Stimulated activated naive CD8-positive, alpha-beta T cell treated with anti-CD3 and anti-CD28 coated beads, Interleukin-15, amount 100 ng/mL, for 72 hours (primary cell): ENCODE measurements at places on chromosomes 5 and 9.

DNA sequence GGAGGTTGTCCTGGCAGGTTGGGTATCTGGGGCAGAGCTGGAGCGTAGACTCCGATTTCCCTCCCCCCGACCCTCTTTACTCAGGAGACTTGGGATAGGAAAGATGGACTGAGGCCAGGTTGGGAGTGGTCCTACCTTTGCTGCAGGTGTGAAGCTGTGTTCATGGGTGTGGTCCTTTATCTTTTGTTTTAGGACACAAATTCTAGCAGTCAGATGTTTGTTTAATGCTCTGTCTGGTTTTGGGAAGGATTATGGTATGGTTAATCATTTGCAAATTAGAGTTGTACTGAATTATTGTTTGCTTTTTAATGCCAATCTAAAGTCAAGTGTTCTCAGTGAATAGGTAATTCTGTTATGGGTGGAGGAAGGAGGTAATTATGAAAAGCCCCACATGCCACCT lies 14.1 kb upstream of the FAM120AOS start:
- no peak for DNase-seq

- no peak for DNase-seq
Measured at GRCh38 chr9:130981002-130981755, 27.8 kb upstream of the LAMC3 start.

DNA sequence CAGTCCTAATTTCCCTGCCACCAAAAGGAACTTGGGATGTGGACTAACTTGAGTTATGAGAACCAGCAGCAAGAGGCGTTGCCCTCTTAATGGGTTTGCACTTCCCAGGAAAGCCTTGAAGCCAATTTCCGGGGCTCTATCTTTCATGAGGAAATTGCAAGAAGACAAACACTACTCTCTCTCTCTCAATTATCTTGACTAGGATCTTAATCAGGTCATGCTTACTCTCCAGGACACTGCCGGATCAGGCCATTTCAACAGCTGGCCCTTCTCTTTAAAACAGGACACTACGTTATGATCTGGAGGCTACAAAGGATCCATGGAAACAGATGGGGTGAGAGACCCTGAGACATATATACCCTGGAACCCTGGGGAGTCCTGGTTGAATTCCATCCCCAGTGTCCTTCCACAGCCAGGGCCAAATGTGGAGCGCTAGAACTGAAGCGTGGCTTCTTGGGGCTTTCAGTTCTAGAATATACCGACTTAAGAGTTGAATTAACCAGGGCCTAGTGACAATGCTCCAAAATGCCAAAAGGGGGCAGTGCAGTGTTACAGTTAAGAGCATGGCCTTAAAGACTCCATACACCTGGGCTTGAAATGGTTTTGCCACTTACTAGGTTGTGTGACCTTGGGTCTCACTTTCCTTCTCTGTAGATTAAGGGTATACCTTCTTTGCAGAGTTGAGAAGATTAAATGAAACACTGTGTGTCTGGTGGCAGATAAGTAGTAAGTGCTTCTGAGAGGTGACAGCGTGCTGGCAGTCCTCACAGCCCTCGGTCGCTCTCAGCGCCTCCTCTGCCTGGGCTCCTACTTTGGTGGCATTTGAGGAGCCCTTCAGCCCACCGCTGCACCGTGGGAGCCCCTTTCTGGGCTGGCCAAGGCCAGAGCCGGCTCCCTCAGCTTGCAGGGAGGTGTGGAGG lies 21.1 kb downstream of the FAM219A start:
- peak; percentile 59 for DNase-seq

DNA sequence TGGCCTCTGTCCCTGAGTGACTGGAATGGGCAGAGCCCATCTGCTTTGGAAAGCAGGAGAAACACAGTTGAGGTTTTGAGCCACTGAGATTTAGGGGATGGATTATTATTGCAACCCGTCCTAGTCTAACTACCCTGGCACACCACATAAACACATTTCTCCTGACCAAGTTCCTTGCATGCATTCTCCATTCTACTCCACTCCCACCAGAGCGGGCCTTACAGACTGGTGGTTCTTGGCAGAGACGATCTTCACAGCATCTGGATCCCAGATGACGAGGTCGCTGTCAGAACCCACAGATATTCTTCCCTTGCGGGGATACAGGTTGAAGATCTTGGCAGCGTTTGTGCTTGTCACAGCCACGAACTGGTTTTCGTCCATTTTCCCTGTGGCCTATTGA lies 111.0 kb downstream of the DPYSL3 start:
- DNase-seq: no peak

DNA sequence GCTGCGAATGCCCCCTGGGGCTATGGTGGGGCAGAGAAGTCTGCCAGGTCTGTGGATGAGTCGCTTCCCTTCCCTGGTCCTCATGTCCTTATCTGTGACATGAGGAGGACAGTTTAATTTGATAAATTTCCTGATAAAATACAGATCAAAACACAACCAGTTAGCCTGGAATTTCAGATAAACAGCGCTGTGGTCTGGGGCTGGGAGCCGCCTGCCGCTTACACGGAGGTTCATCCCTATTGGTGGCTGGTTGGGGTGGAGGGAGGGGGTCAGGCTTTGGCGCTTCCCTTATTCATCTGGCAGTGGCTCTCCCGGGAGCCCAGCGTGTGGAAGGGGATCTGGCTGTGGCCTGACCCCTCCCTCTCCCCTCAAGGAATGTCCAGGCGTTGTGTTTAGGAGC lies 17.9 kb downstream of the CRB2 start:
- DNase-seq: no peak

DNA sequence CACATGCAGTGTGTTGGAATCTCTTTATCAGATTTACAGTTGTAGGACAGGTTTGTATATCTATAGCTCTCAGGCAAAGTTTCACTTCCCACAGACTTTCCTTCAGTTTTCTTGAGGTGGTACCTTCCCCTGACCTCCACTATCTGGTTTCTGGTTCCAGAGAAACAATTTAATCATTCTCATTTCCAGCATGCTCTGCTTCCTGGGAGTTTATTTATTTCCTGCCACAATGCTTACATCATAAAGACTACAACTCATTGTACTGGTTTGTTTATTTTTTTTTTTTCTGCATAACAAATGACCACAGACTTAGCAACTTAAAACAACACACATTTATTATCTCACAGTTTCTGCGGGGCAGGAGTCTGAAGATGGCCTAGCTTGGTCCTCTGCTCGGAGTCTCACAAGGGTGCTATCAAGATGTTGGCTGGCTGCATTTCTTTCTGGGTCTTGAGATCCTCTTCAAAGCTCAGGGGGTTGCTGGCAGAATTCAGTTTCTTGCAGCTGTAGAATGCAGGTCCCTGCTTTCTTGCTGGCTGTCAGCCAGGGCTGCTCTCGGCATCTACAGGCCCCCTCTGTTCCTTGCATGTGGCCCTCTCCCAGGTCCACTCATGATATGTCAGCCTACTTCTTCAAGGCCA lies 247.7 kb downstream of the ENC1 start:
- DNase-seq: no peak

- DNase-seq: no peak
Measured at GRCh38 chr9:136679431-136679941, 7.8 kb downstream of the AGPAT2 start.

DNA sequence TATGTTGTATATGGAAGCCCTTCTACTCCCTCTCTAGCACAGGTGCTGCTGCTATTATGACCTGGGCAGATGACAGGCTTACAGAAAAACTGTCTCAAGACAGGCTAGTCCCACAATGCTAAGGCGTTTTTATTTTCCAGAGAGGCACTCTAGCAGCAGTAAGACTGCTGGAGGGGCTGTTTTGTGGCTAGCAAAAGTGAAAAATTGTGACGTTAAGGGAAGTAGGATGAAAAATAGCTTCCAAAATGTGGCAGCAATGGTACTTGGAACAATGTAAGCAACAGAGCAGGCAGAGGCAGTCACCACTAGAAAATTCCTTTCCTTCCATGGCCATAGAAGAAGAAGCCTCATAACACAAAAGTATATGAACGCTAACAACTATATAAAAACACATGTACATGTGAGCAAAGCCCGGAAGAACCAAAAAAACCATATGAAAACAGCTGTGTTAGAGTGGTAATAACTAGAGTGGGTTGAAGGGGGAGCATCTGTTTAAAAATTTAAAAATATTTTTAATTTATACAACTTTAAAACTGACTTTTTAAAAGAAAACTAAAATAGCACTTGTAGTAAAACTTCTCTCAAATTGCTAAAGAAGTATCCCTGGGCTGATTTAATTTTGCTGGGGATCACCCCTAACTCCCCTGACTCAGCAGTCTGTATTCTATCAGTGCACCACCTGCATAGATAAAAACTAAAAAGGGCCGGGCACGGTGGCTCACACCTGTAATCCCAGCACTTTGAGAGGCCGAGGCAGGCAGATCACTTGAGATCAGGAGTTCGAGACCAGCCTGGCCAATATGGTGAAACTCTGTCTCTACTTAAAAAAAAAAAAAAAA lies 30.6 kb downstream of the CLINT1 start:
- DNase-seq: no peak

- no peak for DNase-seq
Measured at GRCh38 chr9:33042473-33042872, 17.4 kb downstream of the DNAJA1 start.

GRCh38 chr5:59496524-59497134 lies 396.9 kb downstream of the PDE4D start:
- DNase-seq: peak; percentile 9

GRCh38 chr9:120965344-120966012 lies 38.9 kb upstream of the TRAF1 start:
- DNase-seq: no peak

GRCh38 chr5:169831331-169831730 lies 149.0 kb downstream of the INSYN2B start:
- DNase-seq: no peak

- no peak for DNase-seq
Measured at GRCh38 chr5:3531320-3531986, 64.2 kb upstream of the IRX1 start.

DNA sequence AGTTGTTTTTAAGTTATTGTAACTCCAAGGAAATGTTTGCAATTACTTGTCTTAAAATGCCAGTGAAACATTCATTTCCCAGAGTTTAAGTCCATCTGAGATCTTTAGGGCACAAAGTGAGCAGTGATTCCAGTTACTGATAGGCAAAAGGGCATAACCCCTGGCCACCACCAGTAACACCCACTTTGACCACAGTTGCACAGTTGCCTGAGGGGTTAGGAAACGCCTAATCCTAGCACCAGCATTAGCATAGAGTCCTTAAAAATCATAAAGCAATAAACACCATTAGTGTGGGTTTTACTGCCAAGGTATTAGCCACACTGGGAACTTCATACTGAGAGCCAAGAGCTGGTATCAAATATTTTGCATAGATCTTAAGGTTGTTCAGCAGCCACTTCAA lies 143.9 kb downstream of the SNCAIP start:
- DNase-seq: no peak

- no peak for DNase-seq
Measured at GRCh38 chr9:131017067-131017466, 8.1 kb downstream of the LAMC3 start.

- no peak for DNase-seq
Measured at GRCh38 chr9:70142101-70142500, 98.5 kb downstream of the MAMDC2 start.

GRCh38 chr9:2657427-2657826 lies 35.8 kb downstream of the VLDLR start:
- DNase-seq: peak; percentile 28

DNA sequence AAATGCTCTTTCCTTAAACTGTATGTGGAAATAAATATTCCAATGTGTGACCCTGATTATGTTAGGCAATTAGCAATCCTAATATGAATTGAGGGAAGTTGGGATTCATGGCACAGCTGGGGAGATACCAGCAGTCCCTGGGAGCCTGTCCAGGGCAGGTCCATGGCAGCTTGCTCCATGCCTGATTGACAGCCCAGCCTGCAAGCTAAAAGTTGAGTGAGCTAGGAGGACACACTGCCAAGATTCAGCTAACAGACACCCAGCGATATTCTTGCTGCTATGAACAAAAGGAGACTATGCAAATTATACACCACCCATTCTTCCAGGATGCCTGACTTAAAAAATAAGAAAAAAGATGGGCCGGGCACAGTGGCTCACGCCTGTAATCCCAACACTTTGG lies 6.2 kb downstream of the TGFBI start:
- no peak for DNase-seq

- DNase-seq: no peak
Measured at GRCh38 chr5:84632418-84632817, 247.7 kb upstream of the EDIL3 start.

GRCh38 chr5:11985993-11986392 lies 81.7 kb upstream of the CTNND2 start:
- DNase-seq: no peak

DNA sequence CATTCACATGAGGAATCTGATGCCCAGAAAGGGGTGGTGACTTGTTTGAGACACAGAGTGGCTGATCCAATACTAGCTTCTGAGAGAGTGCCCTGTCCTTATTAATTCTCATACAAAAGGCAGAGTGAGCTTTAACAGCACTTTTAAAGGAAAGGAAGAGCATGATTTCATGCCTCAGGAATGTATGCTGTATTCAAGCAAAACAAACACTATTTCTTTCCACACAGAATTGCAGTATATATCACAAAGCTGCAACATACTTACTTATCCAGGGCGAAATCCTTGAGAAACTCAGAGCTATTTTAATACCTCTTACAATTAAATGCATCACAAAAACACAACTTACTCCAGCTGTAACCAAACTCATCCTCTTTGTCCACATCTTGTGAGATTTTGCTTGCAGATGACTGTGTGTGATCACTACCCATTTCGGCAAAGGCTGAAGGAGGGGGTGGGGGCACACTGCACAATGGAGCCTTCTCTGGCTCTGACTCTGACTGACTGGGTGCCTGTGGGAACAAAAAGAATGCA lies 139.8 kb downstream of the MPDZ start:
- DNase-seq: no peak

DNA sequence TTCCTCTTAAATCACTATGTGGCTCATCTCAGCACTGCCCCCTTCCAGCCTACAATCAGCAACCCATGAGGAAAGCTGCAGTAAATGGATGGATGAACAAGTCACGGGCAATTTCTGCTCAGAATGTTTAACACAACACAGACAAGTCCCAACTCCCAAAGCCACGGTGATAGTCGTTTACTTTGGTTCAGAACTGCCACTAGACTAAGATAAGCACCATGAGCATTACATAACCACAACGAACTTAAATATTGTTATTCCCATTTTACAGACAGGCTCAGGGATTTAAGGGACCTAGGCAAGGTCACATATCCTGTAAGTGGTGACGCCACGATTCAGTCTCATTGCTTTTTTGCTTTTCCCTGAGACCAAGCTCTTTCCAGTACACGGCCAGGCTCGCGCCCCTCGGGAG lies 2.0 kb upstream of the SMIM27 start:
- no peak for DNase-seq

- no peak for DNase-seq
Measured at GRCh38 chr5:133742431-133742988, 130.2 kb upstream of the FSTL4 start.

GRCh38 chr9:112559629-112560413 lies 73.2 kb downstream of the KIAA1958 start:
- DNase-seq: no peak

DNA sequence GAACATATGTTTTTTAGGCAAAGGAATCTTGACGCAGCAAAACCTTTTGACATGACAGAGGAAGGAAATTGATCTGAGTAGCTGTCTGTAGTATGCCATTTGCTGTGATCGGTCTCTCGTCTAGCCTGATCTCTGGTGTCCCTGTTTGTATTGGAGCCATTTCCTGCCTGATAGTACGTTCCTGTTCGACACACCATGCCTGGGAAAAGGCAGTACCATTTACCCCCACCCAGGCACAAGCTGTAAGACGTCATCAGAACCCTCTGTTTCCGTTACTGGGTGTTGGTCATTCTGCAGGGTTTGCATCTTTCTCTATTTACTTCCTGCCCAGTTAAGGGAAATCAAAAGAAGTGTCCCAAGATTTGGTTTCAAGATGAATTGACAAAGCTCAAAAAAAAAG lies 129.7 kb downstream of the CEMIP2 start:
- DNase-seq: no peak

GRCh38 chr5:162995568-162995967 lies 441.8 kb upstream of the CCNG1 start:
- no peak for DNase-seq
